ENCODE measurements at places on chromosomes 5 and 9.

DNA sequence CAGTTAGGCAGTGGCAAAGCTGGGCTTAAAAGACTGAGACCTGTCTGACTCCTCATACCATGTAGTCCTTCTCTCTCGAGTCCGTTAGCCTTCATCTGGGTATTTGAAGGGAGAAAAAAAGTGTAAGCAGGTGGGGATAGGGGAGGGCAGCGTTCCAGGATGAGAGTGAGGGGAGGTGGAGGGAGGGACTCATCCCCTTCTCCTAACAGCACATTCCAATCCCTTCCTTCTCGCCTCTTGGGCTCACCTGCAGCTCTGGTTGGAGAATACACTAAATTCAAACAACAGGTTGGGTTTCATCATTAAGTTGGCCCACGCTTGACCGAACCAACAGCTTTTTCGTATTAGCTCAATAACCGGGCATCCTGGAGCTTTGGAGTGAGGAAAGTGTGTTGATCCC is 3.6 kb downstream of the NEURL1B start:
- no peak for DNase-seq

DNA sequence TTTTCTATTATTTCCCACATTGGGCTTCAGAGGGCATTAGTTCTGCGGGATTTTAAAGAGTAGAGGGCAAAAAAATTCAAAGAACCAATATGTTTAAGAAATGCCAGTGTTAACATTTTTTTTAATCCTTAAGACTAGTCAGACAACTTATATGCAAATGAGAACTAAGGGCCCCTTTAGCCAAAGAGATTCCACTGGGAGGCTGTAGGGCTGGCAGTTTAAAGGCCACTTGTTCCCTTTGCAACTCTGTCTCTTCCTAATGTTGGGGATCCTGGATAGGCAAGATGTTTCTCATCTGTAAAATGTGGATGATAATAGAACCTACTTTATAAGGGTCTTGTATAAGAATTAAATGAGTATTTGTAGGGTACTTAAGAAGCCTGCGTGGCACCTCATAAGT is 1395.9 kb downstream of the PTPRD start:
- no peak for DNase-seq

DNA sequence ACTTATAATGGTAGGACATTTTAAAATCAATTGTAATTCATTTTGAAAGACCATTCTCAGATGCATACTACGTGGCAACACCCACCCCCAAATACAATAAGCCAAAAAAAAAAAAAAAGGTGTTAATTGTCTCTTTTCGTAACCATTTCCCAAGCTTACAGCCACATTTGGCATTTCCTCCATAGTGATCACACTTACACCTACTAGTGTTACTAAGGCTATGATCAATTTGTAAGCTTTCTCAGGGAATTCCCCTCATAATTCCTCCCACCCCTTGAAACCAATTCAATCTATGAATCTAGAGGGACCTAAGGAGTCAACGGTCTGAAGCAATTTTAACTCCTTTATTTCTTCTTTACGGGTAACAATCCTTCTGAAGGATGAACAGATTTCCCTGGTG is 40.1 kb downstream of the NR2F1 start:
- peak; percentile 27 for DNase-seq

- DNase-seq, result no peak
These were observed 19.2 kb upstream of the PITX1 start for GRCh38 chr5:135053278-135053677.

DNA sequence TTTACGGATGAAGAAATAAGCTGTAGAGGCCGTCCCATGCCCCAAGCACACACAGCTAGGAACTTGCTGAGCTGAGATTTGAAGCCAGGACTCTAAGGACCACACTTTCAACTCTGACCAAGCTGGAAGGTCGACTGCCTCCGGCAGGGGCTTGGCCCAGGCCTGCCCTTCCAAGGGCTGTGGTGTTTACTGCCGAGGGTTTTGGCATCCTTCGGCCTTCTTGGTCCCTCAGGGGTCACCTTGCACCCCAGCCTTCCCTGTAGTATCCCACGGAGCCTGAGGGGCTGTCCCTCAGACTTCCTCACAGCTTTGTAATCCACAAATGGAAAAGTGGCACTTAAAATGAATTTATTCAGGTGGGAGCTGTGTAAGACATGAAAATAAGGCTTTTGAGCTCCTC is 83.7 kb upstream of the SPRY4 start:
- DNase-seq, result no peak

- DNase-seq, result no peak
These were observed 515 bp downstream of the LCP2 start for GRCh38 chr5:170296935-170297588.

DNA sequence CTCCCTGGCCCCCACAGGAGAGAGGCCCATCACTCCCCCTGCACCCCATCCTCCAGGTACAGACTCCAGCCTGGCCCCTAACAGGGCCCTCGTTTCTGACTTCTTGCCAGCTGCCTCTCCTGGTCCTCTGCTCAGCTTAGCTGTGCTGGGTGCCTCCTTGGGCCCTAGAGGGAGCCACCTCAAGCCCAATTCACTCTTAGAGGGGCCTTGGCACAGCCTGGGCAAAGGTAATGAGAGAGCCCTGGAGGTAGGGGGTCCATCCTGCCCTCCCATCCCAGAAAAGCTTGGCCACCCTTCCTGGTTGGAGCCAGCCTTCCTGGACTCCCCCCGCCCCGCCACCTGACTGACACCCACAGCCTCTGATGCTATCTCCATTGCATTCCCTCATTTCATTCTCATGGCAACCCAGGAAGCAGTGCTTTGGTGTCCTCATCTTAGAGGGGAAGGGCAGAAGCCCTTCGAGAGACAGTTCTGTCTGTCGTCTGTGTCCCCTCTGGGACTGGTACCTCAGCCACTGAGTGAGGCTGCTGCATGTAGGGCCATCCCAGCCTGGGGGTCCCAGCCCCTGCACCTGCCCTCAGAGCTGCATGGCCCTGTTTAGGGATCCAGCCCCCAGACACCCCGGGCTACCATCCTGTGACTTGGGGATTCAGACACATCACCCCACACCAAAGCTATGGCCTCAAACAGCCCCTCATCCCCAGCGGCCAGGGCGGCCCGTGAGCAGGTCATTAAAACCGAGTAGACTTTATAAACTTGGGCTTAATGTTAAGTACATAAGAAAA is 95.5 kb downstream of the BARX1 start:
- no peak for DNase-seq

- DNase-seq, result no peak
These were observed 60.1 kb downstream of the SEMA6A start for GRCh38 chr5:116514421-116514970.

DNA sequence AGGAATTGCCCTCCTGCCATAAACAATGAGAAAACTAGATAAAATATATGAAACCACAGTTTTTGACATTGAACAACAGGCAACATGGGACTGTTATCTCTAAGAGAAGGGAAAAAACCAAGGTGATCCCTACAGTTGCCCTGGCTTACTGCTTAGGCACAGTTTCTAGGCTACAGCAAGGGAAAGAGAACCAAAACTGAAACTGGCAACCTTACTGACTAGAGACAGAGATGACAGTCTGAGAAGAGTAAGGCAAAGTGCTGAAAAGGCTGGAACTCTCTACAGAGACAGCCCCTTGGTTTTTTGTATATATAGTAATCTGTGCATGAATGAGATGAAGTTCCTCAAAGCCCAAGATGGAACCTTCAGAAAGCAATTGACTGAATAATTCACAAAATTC is 36.2 kb upstream of the REEP2 start:
- no peak for DNase-seq

- no peak for DNase-seq
These were observed 188.3 kb upstream of the ZNF618 start for GRCh38 chr9:113687680-113688371.

DNA sequence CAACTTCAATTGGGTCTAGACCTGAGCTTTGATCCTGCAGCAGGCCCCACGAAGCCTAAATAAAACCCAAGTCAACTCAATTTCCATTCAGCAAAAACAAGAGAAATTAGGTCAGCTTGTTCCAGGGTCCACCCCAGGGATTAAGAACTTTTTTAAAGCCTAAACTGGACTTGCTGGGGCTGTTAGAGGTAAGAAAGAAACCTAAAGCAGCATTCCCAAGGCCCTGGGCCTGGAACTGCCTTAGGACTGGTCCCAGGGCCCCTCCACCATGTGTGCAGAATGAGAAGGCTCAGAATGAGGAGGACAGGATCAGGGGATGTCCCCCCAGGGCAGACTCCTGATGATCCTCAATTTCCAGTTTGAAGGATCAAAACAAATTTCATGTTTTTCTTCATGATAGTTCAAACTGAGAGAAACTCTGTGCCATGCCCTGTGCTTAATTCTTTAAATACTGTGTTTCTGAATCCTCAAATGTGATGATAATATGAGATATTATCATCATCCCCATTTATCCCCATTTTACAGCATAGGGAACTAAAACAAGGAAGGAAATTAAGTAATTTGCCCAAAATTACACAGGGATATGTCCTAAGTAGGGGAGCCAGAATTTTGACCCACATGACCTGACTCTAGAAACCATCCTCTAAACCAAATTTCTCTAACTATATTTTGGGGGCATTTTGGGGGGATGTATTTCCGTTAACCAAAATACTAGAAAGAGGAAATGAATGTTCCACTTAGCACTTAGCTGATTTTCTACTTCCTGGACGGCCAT is 64.5 kb downstream of the DENND1A start:
- DNase-seq, result no peak

- DNase-seq, result no peak
These were observed 18.4 kb upstream of the ERCC6L2 start for GRCh38 chr9:95857124-95857523.

GRCh38 chr9:116243708-116244107 is 90.1 kb downstream of the PAPPA start:
- no peak for DNase-seq

- DNase-seq, result no peak
These were observed 133.4 kb upstream of the GAS1 start for GRCh38 chr9:87080512-87081264.

GRCh38 chr5:168288349-168289245 is 2.8 kb upstream of the WWC1 start:
- DNase-seq, result no peak

GRCh38 chr5:137666901-137667300 is 69.0 kb downstream of the KLHL3 start:
- no peak for DNase-seq

DNA sequence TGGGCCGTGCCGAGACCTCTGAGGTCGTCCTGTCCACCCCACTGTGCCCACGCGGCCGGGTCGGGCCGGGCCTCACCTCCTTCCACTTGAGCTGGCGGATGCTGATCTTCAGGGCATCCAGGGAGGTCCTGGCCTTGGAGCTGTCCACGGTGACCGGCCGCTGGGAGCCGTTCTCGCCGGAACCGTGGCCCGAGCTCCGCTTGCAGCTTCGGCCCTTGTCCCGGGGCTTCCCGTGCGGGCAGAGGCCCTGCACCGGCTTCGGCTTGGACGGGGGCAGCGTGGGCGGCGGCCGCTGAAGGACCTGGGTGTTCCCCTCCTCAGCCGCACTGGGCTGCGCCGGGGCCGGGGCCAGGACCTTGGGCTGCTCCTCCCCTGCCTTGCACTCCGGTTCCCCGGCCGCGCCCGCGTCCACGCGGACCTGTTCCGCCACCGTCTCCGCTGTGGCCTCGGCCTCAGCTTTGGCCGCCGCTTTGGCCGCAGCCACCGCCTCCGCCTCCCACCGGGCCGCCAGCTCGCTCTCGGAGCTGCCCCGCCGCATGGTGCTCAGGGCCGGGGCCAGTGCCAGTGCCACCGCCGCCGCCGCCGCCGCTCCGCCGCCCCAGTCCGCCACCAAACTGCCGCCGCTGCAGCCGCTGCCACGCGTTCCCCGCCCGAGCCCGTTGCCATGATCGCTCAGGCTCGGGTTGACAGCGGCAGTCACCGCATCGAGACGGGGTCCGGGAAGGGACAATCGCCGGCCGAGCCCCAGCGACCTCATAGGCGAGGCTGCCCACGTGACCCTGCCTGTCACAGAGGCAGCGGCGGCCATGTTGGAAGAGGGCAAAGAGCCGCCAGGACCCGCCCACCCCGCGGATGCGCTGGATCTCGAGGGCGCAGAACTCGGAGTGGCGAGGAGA is at the start of gene TTLL11:
Gene TTLL11 (minus strand): TSS at position 698 of the 896 bp plus-strand sequence. CDS start 160 bp downstream, at position 538.
- peak; percentile 96 for DNase-seq

- no peak for DNase-seq
These were observed 85.2 kb downstream of the SLC44A1 start for GRCh38 chr9:105329719-105330062.

DNA sequence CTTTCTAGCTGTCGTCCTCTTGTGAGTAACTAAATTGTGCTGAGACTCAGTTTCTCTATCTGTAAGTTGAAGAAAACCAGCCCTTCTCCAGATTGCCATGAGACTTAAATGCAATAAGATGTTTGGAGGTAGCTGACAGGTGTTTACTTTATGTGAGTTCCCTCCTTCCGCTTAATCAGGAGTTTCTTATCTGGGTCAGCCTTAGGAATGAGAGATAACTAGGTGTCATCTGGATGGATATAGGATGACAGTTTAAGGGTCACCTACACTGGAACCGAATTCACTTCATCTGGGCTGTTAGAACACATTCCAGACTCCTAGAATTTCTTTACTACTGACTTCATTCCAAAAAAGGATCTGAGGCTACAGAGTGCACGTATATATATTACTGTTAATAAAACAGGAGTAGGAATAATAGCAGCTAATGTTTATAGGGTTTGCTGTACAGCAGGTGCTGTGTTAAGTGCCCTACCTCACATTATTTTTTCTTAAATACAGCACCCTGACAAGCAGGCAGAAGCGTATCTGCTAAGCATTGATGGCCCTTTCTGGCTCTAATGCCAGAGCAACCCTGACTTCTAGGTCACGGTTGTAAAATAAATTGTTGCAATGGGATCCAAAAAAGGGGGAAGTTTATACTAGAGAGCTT is 30.0 kb upstream of the CPEB4 start:
- no peak for DNase-seq

DNA sequence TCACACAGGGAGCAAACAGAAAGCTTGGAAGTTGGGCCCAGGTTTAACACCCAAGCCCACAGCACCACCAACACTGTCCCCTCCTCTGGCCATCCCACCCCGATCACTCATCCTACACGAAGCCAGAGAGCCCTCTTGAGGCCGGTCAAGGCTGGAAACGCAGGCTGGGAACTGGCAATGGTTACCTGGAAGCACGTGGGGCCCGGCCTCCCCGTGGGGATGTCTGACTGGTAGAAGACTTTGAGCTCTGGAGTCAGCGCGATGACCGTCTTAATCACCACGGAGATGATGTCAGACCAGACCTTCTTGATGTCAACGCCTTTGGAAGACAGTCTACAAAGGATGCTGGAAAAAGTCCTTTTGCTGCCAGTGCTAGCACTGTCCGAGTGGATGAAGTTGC is 104.1 kb downstream of the TTLL11 start:
- no peak for DNase-seq

DNA sequence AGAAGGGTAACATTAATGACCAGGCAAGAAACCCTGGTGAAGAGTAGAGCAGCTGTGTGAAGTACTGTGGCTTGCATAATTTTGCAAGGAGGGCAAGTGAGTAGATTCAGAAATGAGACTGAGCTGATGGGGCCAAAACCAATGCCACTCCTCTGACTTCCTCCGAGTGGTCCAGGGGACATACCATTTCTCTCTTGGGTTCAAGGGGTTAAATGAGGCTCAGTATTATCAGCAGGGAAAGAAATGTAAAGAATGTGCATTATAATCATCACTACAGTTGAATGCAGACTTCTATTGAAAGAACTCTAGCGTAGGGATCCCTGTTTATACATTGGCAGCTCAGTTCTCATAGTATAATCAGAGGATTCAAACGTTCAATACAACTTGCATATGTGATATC is 9.9 kb downstream of the POLR3G start:
- DNase-seq, result no peak

GRCh38 chr5:180602481-180603075 is 11.3 kb upstream of the SCGB3A1 start:
- no peak for DNase-seq

GRCh38 chr9:72396247-72397091 is 31.5 kb upstream of the ZFAND5 start:
- no peak for DNase-seq
